ENCODE measurements at places on chromosomes 7 and 10.

GRCh38 chr10:14648946-14649345 lies 125.8 kb downstream of the FAM107B start:
- DNase-seq = no peak

- DNase-seq = no peak
Measured at GRCh38 chr7:93622036-93623033, 47.8 kb upstream of the CALCR start.

DNA sequence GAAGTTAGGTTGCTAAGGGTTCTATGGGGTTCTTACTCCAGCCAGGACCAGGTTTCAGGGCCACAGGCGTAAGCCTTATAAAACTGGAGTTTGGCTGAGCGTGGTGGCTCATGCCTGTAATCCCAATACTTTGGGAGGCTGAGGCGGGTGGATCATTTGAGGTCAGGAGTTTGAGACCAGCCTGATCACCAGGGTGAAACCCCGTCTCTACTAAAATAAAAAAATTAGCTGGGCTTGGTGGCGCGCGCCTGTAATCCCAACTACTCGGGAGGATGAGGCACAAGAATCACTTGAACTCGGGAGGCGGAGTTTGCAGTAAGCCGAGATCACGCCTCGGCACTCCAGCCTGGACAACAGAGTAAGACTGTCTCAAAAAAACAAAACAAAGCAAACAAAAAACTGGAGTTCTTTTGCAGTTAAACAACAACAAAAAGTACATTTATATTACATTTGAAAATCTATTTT lies 347 bp upstream of the RRP12 start:
- DNase-seq = no peak

DNA sequence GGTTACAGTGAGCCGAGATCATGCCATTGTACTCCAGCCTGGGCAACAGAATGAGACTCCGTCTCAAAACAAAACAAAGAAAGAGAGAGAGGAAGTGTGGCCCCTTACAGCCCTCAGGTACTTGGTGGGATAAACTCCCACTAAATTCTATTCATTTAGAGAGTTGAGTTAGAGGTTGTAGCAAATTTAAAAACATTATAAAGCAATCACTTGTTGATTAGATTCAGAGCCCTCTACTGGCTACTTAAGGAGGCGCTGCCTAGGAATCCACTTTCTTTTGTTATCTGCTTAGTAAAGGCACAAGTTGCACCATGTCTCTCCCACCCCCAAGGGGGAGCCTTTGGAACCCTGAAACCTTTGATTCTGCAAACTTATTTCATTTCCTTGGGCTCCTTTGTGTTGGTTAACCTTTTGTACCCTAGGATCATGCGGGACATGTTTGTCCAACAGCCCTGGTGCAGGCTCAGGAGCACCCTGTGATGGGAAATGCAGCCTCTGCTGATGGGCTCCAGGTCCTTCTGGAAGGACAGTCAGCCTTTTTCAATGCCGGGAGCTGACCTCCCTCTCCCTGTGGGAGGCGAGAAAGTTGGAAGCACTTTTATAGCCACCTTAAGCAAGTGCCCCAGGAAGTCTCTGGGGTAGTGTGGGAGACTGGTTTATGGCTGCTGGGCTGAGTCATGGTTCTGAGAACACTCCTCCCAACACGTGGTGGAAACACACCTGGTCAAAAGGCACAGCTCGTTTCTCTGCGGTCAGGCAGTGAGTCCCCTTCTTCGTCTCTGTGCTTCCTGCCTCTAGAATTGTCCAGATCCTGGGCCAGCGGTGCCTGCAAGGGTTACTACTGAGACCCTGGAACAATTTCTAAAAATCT lies 2.3 kb downstream of the HKDC1 start:
- peak; percentile 74 for DNase-seq

GRCh38 chr10:70601746-70602145 lies 795 bp downstream of the PRF1 start:
- no peak for DNase-seq

DNA sequence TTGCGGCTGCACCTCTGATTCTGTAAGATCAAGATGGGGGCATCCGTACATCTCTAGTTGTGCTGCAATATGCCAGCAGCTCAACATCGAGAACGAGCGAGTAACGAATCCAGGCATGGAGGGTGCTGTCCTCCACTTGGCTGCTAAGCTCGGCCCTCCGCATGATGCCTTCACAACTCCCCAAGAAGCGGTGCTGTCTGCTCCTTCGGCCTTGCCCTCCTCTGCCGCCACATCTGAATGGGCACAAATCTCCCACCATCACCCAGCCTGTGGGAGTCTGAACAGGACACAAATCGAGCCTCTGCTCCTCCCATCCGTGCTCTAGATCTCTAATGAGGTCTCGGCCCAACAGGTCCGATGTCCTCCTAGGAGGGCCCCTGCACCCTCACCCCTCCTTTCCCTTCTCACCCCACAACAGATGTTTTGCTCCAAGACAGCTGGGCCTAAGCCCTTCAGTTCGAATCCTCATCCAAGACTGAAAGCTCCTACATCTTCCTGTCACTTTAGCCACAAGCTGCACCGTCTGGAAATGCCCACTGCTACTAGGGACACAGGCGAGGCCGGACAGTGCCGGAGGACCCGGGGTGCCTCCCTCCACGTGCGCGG lies 86.7 kb downstream of the ZNF33B start:
- no peak for DNase-seq

- DNase-seq = no peak
Measured at GRCh38 chr7:98024075-98024474, 34.1 kb upstream of the OCM2 start.

DNA sequence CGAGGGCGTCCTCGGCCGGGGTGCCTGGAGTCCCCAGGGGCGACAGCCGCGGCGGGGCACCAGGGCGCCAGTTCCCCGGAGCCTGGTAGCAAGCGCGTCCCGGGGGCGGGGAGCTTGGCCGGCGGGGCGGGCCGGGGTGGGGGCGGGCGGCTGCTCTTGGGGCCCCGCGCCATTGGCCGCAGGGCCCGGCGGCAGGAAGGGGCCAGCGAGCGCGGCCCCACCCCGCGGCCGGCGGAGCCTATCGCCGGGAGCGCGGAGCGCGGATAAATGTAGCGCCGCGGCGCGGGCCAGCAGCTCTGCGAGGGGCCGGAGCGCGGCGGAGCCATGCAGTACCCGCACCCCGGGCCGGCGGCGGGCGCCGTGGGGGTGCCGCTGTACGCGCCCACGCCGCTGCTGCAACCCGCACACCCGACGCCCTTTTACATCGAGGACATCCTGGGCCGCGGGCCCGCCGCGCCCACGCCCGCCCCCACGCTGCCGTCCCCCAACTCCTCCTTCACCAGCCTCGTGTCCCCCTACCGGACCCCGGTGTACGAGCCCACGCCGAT lies at the start of gene HHEX:
Gene HHEX, plus strand, starts transcription at position 293 of the 548 bp plus-strand sequence. Its CDS starts 32 bp downstream, at position 325.
- no peak for DNase-seq

- DNase-seq = no peak
Measured at GRCh38 chr7:26553128-26553527, 261.5 kb downstream of the SNX10 start.

GRCh38 chr10:116752969-116753665 lies 10.8 kb upstream of the HSPA12A start:
- DNase-seq = no peak

DNA sequence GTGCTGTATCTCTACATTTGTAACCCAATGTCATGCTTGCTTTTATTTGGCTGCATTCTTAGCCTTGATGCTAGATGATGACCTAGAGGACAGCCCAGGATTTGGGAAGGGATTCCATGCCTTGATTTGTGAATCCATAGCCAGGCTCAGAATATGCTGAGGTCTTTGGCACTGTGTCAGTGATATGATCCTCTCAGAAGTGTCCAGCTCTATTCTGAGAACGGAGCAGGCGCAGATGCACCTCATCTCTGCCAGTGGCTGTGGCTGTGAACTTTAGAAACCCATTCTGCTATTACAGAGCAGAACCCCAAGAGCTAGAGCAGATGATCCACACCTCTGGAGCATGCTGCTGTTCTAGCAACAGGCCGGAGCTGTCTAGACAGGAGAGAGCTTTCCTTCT lies 212.8 kb downstream of the TRIL start:
- DNase-seq = no peak

DNA sequence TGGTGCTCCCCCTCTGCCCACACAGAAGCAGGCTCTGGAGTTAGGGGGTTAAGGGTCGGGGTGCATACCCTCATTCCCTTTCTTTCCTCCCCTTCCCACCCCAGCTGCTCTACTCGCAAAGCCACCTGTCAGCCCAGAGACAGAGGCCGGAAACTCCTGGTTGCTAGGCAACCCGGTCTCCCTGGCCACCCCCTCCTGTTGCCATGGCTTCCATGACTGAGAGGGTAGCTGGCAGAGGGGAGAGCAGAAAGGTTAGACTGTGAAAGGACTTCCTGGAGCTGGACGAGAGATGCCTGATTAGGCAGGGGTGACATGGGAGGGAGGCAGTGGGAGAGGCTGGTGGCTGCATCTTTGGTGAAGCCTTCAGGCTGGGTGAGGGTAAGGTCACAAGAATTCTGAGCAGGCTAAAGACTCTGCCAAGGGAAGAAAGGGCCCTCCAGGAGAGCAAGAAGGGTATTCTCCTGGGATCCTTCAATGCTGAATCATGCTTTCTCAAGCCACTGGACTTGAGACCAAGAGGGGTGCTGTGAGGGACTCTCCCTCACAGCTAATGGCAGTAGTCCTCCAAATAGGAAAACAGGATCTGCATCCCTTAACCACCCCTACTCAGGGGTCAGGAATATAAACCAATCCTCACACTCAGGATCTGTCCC lies 5.4 kb downstream of the PSD start:
- DNase-seq = no peak

DNA sequence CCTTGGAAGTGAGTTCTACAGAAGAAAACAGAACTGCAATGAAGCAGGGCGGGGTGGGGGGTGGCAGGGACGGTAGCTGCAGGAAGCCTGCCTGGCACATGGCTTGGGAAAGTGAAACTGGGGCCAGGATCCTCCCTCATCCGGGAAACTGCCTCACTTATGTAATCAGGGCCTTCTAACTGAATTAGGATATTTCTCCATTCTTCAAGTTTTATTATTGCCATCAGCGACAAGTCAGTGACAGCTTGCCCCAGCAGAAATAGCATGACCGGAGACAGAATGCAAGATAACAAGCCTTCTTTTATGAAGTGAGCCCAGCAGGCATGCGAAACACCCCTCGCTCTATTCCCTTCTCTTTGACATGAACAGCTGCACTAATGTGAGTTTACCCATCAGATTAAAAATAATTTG lies 77.5 kb upstream of the CACUL1 start:
- DNase-seq = no peak

GRCh38 chr7:98418636-98419315 lies 17.9 kb upstream of the BAIAP2L1 start:
- no peak for DNase-seq

GRCh38 chr10:9449530-9449929 lies 1395.0 kb downstream of the GATA3 start:
- no peak for DNase-seq

DNA sequence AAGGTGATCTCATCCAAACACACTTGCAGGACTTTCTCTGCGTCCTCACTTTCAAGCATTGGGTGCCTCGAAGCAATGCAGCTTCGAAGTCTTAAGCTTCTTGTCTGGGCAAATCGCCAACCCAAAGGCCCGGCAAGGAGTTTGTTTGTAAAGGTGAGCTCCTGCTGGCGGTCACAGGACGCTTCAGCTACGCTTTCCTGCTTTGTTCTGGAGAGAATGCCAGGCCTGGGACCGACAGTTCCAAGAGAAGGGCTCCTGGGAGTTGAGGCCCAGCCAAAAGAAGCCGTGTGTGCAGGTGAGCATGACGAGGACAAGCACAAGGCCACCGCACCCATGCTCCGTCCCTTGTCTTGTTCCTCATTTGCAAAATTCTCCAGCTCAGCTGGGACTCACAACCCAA lies 106.6 kb upstream of the DOCK1 start:
- DNase-seq = no peak
